CD8-positive, alpha-beta memory T cell (primary cell): ENCODE measurements at places on chromosomes 11 and 22. TPM values are rescaled to one million over a fixed set of nuclear protein-coding genes. Genes with fewer than 3 reads are reported as not detected.

- peak; percentile 54 for DNase-seq
These were observed 3.2 kb downstream of the EHF start for GRCh38 chr11:34624069-34624468.

GRCh38 chr11:129637983-129638776, 177.5 kb upstream of the TMEM45B start:
- no peak for DNase-seq

DNA sequence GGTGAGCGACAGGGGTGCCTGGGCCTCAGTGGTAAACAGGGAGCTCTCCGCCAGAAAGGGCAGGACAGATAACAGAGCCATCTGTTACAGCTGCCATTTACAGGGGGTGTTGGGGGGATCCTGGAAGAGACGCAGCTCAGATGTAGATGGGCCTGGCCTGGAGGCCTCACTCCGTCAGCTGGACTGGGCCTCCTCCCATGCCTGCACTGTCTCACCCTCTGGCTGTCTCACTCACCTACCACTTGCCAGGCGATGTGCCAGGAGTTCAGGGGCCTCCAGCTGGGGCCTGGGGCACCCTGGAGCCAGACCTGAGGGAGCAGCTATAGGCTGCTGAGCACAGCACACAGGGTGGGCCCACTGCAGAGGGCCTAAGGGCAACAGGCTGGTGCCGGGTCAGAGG, 16.3 kb upstream of the SUSD2 start:
- DNase-seq, result no peak

Gene THY1
- total RNA-seq, result 0.74 TPM
